Colonic mucosa (tissue), 4 donors: ENCODE measurements at places on chromosomes 12 and 14. TPM values are rescaled to one million over a fixed set of nuclear protein-coding genes. Genes with fewer than 3 reads are reported as not detected.

The TCTN2 gene
- 6.1 TPM for total RNA-seq

DNA sequence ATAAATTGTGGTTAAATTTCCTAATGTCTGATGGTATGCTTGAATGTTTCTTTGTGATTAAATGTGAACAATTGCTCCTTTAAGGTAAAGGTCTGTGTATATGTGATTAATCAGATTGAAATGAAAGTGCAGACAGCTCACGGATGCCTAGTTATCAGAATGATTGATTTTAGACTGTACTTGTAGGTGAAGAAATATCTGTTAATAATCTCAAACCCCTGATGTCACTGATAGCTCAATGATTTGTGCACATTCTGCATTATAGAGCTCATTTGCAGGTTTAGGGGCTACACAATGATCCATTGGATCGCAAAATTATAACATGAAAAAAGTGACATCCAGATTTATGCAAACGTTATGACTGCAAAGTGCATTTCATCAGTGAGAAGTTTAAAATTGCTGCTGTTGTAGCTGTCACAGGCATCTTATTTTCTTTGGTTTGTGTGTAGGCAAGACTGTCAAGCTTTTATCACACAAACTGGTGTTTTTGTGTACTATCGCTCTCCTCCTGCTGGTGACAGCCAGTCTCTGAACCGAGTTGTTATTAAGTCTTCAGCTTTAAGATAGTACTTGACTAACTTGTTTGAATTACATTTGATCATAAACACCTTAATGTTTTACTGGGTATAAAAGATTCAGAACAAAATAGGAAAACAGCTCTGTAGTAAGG lies 103.4 kb upstream of the RMST start:
- no peaks in the 10 kb centered on the region for H3K4me1 ChIP-seq
- no peak for DNase-seq
- H3K27me3 ChIP-seq, result no peaks in the 10 kb centered on the region
- no peaks in the 10 kb centered on the region for H3K36me3 ChIP-seq

- H3K27me3 ChIP-seq, result no peaks in the 10 kb centered on the region
- H3K4me3 ChIP-seq, result no peak overlapping the region
- no peaks in the 10 kb centered on the region for H3K4me1 ChIP-seq
- DNase-seq, result no peak
These were observed 165.5 kb downstream of the KIF21A start for GRCh38 chr12:39277416-39277815.

The TAS2R8 gene
- total RNA-seq, result not detected

The LTB4R gene
- total RNA-seq, result 4.0 TPM

DNA sequence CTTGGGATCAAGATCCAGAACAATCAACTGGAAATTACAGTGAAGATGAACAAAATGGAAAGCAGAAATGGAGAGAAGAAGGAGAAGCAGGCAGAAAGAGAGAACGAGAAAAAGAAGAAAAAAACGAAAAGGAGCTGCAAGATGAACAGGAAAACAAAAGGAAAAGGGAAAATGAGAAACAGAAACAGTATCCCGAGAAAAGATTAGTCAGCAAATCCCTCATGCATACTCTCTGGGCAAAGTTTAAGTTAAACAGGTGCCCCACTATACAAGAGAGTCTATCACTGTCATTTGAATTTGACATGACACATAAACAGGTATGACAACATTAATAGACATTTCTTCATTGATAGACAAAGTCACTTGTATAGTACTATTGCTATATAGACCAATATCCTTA lies 5.0 kb downstream of the NANOGNB start:
- H3K36me3 ChIP-seq, result no peaks in the 10 kb centered on the region
- no peak overlapping the region for H3K27ac ChIP-seq
- H3K27me3 ChIP-seq, result no peaks in the 10 kb centered on the region
- no peak for DNase-seq
- H3K4me3 ChIP-seq, result no peak overlapping the region

DNA sequence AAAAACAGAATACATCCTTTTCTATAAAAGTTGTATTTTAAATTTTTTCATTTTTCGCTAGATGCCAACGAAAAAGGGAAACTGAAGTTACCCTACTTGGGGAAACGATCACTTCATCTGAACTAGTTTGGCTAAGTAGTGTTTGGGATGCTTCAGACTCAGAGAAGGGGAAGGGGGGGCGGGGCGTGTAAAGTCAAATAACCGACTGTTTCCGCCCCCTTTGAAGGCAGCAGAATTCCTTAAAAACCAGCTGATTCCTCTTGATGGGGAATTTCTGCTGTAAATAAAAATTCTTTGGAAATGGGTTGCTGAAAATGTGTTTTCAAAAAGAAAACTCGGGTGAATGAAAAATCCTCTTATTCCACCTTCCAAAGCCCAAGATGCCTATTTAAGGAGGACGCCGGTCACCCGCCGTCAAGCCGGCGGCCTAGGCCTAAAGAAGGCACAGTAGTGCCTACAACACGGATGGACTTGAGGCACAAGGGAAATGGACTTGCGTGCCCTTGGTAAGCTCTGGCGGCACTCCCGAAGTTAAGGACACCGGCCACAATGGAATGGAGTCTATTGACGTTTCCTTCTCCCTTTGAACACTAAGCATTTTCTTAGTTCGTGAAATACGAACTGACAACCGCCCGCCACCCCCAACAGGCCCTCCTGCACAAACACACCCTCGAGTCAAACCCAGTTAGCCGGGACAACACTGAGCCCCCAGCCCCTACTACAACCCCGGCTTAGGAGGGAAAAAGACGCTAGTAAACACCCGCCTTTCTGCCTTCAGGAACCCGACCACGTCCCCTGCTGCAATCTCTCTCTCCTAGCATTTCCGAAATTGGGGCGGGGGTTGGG lies 1.9 kb downstream of the ATXN2 start:
- H3K27me3 ChIP-seq, result no peaks in the 10 kb centered on the region
- peak overlapping the region; percentile 70 for H3K4me3 ChIP-seq
- peak; percentile 68 for DNase-seq
- H3K27ac ChIP-seq, result peak overlapping the region; percentile 74
- no peaks in the 10 kb centered on the region for H3K4me1 ChIP-seq

GRCh38 chr14:59836116-59836515 lies 34.5 kb downstream of the RTN1 start:
- no peak overlapping the region for H3K27ac ChIP-seq
- H3K4me3 ChIP-seq, result no peak overlapping the region
- no peaks in the 10 kb centered on the region for H3K27me3 ChIP-seq

- no peak overlapping the region for H3K27ac ChIP-seq
- no peak overlapping the region for H3K4me3 ChIP-seq
- H3K27me3 ChIP-seq, result no peaks in the 10 kb centered on the region
- no peaks in the 10 kb centered on the region for H3K36me3 ChIP-seq
These were observed 44.3 kb downstream of the GALNT9 start for GRCh38 chr12:132284827-132285741.

The REP15 gene
- total RNA-seq, result 33.4 TPM

GRCh38 chr12:25557830-25558436 lies 4.8 kb upstream of the LMNTD1 start:
- no peaks in the 10 kb centered on the region for H3K27me3 ChIP-seq
- H3K4me1 ChIP-seq, result no peaks in the 10 kb centered on the region
- H3K4me3 ChIP-seq, result no peak overlapping the region
- no peaks in the 10 kb centered on the region for H3K36me3 ChIP-seq
- peak; percentile 30 for DNase-seq

DNA sequence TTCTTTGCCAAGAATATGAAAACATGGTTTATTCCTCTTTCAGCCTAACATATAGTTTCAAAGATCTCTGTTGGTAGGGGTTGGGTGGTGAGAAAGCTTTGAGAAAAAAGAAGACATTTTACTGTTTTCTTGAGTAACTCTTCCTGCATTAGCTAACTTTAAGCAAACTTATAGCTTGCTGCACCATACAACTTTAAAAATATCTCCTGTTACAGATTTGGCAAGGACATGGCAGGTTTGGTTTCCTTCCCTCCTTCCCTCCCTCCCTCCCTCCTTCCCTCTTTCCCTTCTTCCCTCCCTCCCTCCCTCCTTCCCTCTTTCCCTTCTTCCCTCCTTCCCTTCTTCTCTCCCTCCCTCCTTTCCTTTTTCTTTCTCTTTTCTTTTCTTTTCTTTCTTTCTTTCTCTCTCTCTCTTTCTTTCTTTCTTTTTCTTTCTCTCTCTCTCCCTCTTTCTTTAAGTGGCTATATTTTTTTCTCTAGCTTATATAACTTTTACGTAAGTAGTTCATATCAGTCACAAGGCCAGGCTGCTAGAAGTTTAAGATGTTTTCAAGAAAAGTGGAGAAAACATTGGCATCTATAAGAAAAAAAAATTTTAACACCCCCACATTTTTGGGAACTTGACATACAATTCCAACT lies 26.0 kb upstream of the ANO6 start:
- DNase-seq, result no peak
- H3K36me3 ChIP-seq, result no peaks in the 10 kb centered on the region
- H3K27ac ChIP-seq, result no peak overlapping the region

DNA sequence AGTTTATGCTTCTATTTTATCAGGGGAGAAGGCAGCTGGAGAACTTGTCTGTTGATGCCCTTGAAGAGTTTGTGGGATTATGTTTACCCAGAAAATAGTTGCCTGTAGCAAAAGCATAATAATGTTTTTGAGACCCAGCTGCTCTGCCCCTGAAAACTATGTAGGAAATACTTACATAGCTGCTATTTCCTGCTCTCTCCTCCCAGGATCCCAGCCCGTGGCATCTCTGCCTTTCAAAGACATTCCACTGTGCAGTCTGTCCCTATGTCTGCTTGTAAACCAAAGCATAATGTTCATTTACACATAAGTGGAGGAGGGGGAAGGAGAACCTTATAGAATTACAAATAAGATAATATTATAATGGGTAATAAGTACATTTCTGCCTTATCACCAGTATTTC lies 198.7 kb downstream of the SYT1 start:
- H3K36me3 ChIP-seq, result no peaks in the 10 kb centered on the region
- no peak overlapping the region for H3K4me3 ChIP-seq
- no peaks in the 10 kb centered on the region for H3K27me3 ChIP-seq
- DNase-seq, result no peak
- no peak overlapping the region for H3K27ac ChIP-seq
- H3K4me1 ChIP-seq, result no peaks in the 10 kb centered on the region

GRCh38 chr14:21990116-21990515 lies 316.5 kb upstream of the OR4E1 start:
- DNase-seq, result no peak
- H3K36me3 ChIP-seq, result no peaks in the 10 kb centered on the region
- no peak overlapping the region for H3K4me3 ChIP-seq
